ENCODE measurements at places on chromosomes 11 and 22. TPM values are rescaled to one million over a fixed set of nuclear protein-coding genes. Genes with fewer than 3 reads are reported as not detected.
A peak's percentile ranks its signal among the peaks of the same experiment; 100 is the strongest.

DNA sequence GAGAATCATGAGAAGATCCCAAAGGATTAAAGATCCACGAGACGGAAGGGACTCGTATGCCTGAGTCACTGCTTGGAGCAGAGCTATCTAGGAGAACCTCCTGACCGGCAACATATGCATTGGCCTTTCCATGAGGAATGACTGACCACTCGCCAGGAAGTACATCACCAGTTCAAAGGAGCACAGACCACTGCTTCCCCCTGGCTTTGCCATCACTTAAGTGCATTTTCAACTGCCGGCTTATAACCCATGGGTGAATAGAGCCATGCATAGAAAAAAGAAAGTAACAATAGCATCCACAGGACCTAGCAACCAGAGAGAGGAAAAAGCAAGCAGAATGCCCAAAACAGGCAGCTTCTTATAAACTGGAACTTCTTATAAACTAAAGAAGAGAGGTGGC, 98.3 kb upstream of the ZC3H12C start:
- no peak for DNase-seq

GRCh38 chr22:44181033-44181911, 547 bp downstream of the PARVG start:
- peak; percentile 54 for DNase-seq

- no peak for DNase-seq
These were observed 7.3 kb downstream of the PACSIN2 start for GRCh38 chr22:43007519-43008102.

DNA sequence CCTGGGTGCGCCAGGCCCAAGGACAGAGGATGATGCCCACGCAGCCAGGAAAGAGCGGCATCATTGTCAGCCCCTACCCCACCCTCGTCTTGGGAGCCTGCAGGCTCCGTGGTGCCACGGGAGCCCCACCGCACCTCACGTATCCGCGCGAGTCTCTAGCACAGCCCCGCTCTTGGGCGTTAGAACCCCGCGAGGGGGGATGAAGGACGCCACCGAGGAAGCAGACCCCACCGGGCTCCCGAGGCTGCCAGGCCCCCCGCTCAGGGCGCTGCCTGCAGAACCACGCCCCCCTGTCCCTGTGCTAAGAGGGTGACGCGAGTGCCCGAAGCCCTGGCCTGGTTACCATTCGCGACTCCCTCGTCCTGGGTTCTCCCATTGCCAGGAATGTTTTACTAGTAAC, 52.3 kb upstream of the MS4A8 start:
- DNase-seq, result no peak

The FAM111B gene
- 0.74 TPM for polyA plus RNA-seq

All from CD4-positive, CD25-positive, alpha-beta regulatory T cell (primary cell).